Iris pigment epithelial cell (primary cell): ENCODE measurements at places on chromosomes 2 and 18.

DNA sequence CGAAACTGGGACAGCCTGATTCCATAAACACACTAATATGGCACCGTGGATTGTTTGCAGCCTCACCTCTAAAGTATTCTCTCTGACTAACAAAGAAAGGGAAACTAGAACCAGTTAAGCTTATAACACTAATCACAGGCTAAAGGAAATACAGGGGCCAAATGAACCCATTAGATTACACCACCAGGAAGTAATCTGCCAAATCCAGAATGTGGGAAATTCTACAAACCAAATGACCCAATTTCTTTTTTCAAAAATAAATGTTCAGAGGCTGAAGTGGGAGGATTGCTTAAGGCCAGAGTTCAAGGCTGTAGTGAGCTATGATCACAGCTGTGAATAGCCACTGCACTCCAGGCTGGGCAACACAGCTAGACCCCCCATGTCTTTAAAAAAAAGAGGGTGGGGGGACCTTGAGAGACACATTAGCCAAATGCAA lies 1.5 kb upstream of the MPPE1 start:
- peak; percentile 24 for DNase-seq

DNA sequence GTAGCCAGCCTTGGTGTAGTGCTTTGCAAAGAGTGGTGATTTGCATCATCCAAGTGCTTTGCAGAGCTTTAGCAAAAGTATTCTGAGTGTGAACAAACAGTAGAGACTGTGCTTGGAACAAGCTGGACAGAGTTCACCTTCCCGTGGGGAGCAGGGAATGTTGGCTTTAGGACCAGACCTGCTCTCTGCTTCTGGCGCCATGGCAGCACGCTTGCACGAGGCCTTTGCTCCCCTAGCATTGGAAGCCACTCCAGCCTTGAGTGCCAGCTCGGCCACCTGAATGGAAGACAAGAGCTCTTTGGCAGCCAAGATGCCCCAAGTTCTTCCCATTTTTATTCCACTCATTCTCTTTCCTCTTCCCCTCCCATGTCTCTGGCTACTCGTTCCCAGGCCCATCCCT lies 250.8 kb upstream of the OSR1 start:
- no peak for DNase-seq

DNA sequence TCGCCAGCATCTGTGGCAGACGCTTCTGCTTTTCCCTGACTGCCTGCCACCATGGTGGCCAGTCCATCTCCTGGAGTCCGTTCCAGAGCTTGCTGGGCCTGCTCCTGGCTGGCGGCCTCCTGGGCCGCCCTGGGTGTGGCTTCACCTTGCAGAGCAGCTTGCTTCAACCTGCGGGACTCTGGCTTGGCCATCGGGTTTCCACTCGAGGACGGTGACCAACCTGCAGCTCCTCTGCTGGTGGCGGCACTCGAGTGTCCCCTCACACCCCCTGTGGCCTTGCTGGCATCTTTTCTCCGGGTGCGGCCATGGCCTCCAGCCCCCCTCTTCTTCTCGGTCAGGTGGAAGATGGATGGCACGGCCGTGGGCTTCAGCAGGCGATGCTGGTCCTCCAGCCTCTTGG lies 3.4 kb downstream of the THAP4 start:
- no peak for DNase-seq

GRCh38 chr2:168686452-168687191 lies 115.8 kb upstream of the NOSTRIN start:
- DNase-seq: peak; percentile 58

DNA sequence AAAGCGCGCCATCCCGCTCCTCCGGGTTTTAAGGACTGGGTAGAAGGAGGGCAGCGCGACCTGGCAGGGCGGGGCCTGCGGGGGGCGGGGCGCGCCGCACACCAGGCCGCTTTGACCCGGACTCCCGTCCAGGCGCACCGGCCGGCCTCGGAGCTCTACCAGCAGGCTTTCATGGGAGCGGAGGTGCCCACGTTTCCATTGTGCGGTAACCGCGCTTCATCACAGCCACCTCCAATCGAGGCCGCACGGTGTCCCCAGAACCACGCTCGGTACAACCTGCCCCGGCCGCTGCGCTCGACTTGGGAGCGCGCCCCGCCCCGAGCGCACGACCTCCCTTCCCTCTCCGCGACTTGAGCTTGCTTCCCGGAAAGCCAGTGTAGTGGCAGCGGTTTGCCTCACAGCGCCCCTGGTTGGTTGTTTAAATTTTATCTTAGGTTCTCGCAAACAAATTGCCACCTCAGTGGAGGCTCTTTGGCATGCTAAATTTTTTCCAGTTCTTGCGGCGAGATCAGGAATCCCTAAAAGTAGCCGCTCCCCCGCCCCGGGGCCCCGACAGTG lies 280 bp upstream of the CYP1B1 start:
- peak; percentile 93 for DNase-seq

GRCh38 chr2:147487978-147488289 lies 356.9 kb upstream of the ACVR2A start:
- no peak for DNase-seq

DNA sequence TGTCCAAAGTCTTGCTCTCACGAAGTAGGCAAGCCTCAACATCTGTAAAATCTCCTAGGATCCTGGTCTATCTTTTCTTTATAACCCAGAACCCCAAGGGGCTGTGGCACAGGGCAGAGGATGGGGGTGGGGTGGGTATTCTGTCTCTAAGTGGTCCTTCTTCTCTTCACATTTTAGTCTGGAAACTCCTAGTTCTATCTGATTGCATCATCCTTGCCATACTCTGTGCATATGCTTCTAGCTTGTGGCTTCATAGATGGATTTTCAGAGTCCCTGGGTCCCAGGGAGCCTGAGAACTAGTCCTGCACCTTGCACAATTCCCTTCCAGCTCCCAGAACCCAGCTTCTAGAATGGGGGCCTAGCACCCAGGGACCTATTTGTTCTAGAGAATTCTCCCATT lies 52.5 kb downstream of the RNF152 start:
- peak; percentile 8 for DNase-seq

- no peak for DNase-seq
These were observed 6.0 kb upstream of the NEDD4L start for GRCh38 chr18:58038063-58038462.

- peak; percentile 26 for DNase-seq
These were observed 133.7 kb downstream of the MSH2 start for GRCh38 chr2:47536696-47537095.

DNA sequence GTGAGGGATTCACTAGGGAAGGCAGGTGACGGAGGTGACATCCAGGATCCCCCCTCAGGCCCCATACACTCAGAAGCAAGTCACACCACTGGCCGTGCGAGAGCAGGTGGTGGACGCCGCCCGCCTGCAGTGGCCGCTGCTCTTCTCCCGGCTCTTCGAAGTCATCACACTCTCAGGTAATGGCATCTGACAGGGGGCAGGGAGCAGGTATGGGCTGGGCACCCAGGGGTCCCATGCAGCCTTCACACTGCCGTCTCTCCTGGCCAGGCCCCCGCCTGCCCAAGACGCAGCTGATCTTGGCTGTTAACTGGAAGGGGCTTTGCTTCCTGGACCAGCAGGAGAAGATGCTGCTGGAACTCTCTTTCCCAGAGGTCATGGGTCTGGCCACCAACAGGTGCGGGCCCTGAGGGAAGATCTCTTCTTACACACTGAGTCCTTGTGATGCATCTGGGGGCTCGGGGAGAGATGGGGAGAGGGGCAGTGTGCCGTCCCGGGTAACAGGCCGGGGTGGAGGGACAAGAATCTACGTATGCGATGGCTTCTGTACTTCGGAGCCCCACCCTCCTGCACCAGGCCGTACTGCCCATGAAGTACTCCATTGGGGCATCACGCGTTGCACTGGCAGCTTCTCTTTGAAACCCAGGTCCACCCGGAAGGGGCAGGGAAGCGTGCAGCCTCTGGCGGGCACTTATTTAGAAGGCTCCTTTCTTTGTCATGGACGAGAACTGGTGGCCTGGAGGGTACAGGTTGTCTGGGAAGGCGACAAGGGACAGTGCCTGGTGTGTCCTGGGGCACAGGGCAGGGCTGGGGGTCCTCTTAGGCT lies 18.8 kb upstream of the GPR17 start:
- no peak for DNase-seq

DNA sequence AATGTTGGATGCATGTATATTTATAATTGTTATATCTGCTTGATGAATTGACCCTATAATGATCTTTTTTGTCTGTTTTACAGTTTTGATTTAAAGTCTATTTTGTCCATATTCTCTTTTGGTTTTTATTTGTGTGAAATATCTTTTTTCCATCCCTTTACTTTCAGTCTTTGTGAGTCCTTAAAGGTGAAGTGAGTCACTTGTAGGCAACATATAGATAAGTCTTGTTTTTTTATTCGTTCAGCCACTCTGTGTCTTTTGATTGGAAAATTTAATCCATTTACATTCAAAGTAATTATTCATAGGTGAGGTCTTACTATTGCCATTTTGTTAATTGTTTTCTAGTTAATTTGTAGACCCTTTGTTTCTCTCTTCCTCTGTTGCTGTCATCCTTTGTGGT lies 62.5 kb downstream of the NUP35 start:
- no peak for DNase-seq

DNA sequence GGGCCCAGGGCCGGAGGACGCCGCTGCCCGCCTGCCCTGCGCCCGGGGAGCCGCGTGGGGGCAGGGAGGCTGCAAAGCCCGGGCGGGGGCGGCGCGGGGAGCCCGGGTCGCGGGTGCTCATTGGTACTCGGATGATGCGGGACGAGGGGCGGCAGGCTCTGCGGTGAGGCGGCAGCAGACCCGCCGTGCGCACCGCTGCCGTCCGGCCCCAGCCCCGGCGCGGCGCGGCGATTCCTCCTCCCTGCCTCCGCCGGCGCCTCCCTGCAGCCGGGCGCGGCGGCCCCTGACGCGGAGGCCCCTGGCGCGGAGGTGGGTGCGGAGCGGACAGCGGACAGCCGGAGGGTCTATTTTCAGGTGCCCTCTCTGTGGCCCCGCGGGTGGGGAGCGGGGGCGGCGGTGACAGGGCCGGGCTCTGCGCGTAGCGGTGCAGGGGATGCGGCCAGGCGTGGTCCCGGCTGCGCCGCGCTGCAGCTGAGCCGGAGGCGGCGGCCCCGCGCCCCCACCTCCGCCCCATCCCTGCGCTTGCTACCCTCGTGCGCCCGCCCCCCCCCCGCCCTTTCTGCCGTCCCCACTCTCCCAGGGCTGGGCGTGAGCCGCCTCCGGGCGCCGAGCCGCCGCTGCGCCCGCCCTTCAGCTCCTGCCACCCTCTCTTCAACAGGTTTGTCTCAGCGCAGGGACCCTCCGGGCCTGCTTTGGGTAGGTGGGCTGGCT lies 640 bp downstream of the SPTBN1 start:
- peak; percentile 49 for DNase-seq

DNA sequence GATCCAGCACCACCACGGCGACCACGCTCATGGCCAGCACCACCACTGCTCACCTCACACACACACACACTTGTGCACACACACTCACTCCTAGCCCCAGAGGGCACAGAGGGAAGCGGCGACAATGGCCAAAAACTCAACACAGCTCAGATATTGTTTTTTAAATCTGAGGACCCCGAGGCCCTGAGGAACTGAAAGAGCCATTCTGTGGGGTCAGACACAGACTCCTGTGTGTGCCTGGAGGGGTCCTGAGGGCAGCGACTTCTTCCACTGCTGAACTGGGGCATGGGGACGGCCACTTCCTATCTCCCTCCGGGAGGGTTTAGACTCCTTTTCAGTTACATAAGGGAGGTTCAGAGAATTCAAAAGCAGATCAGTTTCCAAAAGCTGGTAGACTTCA lies 116.6 kb upstream of the PXDN start:
- no peak for DNase-seq

DNA sequence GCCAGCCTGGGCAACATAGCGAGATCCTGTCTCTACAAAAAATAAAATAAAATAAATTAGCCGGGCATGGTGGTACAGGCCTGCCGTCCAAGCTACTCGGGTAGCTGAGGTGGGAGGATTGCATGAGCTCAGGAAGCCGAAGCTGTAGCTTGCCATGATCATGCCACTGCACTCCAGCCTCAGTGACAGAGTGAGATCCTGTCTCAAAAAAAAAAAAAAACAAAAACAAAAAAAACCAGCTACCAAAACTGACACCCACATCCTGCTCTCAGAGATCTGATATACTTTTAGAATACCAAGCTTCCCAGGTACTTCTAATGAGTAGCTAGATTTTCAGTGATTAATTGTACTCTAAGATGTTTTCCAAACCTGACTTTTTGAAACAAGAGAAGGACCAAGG lies 74.0 kb downstream of the TTC27 start:
- no peak for DNase-seq

GRCh38 chr2:107545851-107546250 lies 280.8 kb upstream of the RGPD4 start:
- no peak for DNase-seq

DNA sequence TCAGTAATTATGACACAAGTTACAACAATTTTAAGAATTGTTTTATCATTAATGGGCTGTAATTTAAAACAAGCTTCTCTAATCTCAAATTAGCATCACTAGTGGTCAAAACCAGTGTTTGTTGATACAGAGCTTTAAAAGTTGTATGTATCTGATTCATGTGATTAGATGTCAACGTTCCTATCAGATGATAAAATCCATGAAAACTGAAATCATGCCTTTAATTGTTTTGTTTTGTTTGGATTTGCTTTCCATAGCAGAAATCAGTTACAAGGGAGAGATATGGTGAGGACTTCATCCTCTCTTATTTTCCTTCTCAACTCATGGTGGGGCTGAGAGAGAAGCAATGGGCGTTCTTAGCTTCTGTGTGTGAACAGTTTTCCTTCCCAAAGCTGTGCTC lies 469.6 kb downstream of the PID1 start:
- no peak for DNase-seq

GRCh38 chr2:230348787-230349186 lies 21.8 kb downstream of the SP140L start:
- DNase-seq: no peak

DNA sequence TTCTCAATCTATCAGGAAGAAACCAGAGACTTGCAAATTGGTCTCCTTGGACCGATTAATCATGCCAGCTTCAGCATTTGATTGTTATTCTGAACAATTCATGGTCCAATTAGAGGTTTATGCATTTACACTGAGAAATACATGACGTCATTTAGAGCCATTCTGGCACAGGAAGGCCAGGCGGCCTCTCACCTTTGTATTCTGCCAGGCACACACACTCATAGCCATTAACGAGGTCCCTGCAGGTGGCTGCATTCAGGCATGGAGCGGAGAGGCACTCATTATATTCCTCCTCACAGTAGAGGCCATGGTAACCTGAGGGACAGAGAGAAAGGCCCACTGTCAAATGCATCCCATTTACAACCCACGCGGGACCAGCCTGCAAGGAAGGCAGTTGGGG lies 146.8 kb upstream of the PID1 start:
- DNase-seq: no peak

DNA sequence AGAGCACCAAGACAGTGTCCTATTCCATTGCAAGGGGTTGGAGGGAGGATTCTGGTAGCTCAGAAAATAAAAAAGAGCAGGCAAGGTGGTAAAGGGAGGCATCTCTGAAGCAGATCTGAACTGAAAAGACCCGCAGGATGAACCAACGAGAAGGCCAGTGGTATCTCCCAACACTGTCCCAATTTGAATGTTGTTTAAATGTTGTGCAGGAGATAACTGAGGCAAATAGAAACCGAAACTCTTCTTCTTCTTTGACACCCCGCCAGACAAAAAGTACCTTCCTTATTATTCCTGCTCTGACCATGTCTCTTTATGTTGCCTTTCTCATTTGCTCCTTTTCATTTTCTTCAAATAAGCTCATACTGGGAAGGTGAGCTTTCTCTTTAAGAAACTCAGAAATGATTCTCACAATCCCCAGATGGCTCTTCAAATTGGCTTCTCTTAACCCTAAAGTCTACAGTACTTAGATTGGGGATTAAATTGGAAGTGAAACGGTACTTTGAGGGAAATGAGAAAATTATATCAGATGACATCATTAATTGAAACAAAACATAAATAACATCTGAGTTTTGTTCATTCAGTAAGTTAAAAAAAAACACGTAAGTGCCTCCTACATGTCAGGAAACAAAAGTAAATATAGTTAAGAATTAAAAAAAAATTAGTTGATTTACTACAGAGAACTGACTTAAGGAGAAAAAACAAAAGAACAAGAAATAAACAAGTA lies 143.6 kb downstream of the WDPCP start:
- no peak for DNase-seq
